ENCODE measurements at places on chromosomes 12 and 14.

- DNase-seq: no peak
These were observed 1.5 kb upstream of the ZDHHC22 start for GRCh38 chr14:77143071-77143470.

DNA sequence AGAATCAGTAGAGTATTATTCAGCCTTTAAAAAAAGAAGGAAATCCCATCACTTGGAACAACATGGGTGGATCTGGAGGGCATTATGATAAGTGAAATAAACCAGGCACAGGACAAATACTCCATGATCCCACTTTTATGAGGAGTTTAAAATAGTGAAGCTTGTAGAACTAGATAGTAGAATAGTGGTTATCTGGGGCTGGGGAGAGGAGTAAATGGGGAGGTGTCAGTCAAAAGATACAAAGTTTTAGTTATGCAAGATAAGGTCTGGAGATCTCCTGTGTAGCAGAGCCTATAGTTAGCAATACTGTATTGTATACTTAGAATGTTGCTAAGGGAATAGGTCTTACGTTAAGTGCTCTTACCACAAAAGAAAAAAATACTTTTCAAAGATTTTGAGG, 64.9 kb downstream of the RIC8B start:
- no peak for DNase-seq

DNA sequence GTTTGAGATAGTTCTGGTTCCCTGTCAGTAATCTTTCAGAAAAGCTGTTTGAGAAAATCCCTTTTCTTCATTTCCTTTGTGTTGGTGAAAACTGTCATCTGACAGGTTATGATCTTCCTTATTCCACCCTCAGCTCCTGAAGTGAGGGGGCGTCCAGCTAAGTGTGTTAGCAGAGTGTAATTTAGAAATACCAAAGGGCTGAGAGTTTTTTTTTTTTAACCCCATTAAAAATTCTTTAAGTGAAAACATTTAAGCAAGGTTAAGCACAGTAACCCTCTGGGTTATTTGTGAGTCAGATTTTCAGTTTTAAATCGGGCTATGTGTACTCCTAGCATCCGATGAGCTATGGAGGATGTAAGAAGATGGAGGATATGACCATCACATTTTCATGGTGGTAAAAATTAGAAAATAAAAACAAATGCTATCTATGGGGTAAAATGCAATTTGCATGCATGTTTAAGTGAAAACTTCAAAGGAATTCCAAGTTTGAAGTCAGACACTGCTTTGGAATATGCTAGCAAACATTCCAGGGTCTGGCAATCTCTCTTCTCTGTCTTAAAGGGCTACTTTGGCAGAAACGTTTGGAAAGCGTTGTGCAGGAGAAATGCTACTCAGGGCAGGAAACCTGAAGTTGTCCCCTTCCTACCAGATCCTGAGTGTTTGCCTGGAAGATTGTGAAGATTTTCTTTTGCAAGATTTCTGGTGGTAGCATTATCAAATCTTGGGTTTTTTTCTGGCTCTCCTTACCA, 197.0 kb upstream of the PRICKLE1 start:
- no peak for DNase-seq

- no peak for DNase-seq
These were observed 37.4 kb downstream of the SUSD6 start for GRCh38 chr14:69648480-69649451.

DNA sequence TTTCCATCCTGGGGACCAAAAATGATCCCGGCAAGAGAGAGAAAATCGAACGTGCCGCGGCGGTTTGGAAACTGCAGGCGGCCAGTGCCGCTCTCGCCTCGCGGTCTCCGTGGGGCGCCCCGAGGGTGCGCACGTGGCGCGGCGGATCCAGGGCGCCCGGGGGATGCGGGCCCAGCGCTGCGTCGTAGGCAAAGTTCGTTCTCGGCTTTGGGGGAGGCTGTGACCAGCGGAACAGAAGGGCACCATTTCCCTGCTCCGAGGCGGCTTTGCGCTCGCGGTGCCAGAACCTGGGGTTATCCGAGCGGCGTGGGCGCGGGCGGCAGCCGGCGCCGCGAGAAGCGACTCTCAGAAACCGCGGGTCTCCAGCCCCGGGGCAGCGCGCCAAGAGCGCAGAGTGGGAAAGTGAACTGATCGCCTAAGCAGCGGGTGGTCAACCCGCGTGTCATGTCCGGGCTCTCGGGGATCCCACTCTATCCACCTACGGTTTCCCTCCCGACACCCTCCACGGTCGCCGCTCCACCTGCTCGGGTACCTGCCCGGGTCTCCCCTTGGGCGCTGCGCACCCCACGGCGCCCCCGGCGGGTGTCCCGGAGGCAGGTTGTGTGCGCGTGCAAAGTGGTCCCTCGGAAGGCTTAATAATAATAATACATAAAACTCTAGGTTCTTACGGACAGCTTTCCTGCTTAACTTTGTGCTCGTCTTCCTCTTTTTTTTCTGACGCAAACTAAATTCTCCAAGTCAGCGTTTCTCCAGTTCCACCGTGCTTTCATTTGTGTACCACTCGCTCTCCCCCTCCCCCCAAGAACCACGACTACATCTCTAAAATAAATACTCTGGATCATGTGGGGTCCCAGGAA, 1.2 kb downstream of the ESRRB start:
- DNase-seq: no peak

DNA sequence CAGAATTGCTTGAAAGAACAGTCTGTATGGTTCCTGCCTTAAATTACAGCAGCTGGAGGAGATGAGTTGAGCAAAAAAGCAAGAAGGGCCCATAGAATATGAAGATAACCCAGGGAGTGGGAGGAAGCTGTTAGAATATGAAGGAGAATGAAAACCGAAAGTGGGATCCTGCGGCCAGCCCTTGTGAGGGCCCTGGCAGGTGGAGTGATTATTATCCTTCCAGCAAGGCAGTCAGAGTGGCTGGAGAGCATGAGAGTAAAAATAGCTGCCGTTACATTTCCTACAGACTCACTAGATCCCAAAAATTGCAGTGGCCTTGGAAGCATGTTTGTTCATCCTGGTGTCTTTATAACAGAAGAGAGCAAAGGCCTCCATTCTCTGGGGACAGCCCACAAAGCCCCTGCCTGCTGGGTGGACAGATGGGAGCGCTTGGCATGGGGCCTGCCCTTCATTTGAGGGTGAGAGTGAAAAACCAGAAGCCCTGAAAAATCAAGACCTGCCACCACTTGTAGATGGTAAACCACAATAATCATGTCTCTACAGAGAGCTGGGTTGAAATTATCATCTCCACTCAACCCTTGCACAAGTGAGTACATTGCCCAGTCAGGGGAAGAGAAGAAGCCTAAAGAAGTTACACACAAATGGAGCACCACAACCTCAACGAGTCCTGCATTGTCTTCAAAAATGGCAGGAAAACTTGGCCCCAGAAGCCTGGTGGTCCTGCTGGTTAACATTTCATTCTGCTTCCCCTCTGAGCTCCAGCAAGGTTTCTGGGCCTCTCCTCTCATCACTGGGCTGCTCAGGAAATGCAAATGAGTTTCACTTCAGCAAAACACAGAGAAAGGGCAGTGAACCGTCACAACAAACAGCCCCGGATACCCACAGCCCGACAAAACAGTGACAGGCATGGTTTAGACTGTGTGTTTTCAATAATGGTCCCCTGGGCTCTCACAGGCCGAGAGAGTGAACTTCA, 20.5 kb downstream of the ZDHHC22 start:
- DNase-seq: no peak

DNA sequence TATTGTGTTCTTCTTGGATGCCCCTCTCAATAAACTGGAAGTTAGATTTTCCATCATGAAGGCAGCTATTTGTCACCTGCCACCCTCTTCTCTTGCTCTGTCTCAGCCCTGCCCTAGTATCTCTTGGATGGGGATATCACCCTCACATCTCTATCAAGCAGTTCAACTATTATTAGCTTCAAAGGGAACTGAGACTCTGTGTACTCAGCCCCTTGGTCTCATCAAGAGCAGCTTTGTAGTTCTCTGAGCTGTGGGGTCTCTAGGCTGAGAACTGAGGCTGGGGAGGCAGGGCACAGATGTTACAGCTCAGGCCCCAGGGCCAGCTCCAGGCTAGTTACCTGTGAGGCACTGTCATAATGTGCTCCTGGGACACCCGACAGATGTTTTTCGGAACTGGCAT, 130.3 kb downstream of the DAD1 start:
- DNase-seq: no peak

DNA sequence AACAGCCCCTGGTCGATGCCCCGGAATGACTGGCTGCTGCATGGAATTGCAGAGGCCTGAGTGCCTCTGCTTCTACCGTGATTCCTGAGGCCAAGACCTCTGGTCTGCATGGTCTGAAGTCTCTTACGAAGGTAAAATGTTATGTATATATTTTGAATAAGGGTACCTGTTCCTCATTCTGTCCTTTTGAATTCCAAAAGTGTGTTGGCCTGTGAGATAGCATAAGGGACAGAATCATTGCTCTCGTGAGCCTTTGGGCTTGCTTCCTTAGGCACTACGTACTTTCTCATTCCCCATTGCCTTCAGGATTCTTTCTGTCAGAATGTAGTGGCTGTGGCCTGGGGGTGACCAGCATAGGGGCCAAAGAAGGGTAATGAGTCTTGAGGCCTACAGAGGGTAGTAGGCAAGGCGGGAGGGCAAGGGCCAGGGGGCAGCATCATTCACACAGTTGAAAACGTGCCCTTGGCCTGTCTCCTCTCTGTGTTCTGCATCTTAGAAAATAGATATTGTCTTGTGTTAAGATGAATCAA, 19.5 kb downstream of the TRAF3 start:
- no peak for DNase-seq

GRCh38 chr14:76872796-76873432, 46.7 kb downstream of the LRRC74A start:
- peak; percentile 49 for DNase-seq

GRCh38 chr14:103628684-103629502, at the start of gene KLC1:
Gene KLC1, plus strand, starts transcription at chr14:103629211. Its CDS starts 25,354 bp downstream, at chr14:103654565.
- peak; percentile 74 for DNase-seq

- no peak for DNase-seq
These were observed 81.1 kb downstream of the ZFP36L1 start for GRCh38 chr14:68711561-68712309.

DNA sequence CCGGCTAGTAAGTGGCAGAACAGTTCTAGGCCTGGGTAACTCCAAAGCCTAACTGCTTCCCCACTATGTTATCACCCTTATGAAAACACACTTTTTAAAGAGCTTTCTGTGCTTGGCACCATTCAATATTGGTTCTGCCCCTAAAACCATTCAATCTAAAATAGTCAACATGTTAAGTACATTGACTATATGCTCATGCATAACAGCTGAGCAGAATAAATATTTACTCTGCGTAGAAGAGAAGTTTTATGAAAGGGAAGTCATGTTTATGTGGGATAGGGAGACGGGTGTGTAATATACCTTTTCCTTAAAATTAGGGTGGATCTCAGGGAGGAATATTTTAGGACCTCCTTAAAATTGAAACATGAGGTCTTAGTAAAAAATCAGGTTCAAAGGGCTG, 80.5 kb downstream of the SAMD4A start:
- DNase-seq: no peak

GRCh38 chr12:127546721-127547505, 720.1 kb upstream of the TMEM132C start:
- DNase-seq: no peak

DNA sequence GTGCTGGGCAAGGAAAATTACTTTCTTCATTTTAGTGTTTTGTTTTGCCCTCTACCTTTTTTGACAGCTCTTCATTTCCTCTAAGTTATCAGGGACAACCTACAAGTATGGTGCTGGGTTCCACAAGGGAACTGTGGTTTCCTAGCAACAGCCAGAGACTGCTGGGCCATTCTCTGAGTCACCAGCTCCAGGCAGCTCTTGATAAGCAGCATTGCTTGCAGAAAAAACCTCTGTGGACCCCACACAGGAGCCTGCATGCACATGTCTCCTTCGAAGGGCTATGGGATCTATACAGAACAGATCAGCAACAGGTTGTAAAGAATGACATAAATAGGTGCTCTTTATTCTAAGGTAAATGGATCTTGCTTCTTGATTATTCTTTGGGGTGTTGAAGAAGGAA, 81.0 kb upstream of the CCDC196 start:
- no peak for DNase-seq

- DNase-seq: no peak
These were observed 30.0 kb upstream of the OR4E1 start for GRCh38 chr14:21703357-21704326.

DNA sequence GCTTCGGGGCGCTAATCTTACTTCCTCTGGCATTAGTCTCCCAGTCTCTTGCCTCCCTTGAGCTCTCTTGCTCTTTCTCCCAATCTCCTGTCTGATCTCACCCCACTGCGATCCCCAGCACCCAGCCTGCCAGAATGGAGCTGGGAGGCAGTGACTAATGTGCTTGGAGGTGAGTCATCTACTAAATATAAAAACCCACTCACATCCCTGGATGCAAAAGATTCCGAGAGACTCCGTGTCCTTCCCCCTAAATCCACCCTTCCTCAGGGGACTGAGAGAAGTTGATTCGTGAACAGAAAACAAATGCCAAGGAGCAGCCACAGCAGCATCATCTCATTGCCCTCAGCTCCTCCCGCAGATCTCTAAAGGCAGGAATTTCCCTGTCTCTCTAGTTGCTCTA, 45.7 kb upstream of the KCNA5 start:
- no peak for DNase-seq

DNA sequence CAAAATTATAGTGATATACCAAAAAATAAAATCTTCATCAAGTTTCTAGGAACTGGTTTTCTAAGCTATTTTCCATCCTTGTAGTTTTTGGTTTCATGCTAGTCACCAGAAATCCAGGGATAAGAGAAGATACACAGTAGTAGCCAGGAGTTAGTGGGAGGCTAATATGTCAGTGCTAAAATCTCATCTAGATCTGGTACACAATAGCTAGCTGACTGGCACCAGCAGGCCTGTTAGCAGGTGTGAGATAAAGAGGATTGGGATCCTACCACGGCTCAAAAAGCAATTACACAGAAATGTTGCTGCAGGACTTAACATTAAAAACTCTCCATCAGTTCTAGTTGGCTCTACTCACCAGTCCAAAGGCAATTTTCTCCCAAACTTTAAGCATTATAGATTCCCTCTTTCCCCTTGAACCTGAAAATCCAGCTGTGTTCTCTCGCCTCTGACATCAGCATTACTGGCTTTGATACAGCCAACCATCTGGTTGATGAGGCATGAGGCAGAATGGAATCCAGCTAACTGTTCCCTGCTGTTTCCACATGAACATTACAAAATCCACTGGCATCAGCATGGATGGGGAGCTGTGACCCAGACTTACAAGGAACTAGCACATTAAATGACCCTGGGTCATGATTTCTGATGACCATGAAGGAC, 41.8 kb upstream of the CCDC196 start:
- no peak for DNase-seq

GRCh38 chr12:15278816-15279658, 43.3 kb upstream of the PTPRO start:
- no peak for DNase-seq
